CD8-positive, alpha-beta T cell (primary cell): ENCODE measurements at places on chromosomes 7 and 10.

DNA sequence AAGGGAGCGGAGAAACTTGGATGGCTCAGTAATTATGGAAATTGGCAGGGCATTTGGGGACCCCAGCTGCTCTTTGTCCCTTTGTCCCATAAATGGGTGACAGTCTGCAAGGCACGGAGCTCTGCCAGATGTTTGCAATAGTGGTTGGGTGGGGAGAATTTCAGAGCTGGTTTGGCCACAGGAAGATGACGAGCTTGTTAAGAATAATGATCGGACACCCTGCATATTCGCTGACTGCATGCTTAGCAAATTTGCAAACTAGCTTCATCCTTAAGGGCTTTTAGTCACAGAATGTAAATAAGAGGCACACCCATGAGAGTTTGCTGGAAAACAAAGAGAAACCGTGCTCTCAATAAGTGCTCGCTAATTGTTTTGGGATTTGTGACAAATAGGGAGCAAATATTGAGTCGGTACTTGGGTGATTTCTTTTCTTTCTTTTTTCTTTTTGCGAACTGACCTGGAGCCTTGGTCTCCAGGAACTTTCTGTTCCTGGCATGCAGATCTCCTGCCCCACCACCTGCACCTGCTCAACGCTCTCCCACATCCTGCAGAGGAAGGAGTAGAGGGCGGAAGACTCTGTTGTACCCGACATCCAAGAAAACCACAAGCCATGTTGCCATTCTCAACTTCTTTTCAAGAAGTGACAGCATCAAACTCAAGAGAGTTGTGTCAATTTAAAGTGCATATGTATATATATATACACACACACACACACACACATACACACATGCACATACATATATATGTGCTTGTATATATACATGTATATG is 238.9 kb downstream of the CAMK1D start:
- no peak for DNase-seq

- no peak for DNase-seq
These were observed 162.8 kb downstream of the USP6NL start for GRCh38 chr10:11448545-11449244.

GRCh38 chr10:74081192-74081803 is 69.3 kb downstream of the AP3M1 start:
- peak; percentile 67 for DNase-seq

DNA sequence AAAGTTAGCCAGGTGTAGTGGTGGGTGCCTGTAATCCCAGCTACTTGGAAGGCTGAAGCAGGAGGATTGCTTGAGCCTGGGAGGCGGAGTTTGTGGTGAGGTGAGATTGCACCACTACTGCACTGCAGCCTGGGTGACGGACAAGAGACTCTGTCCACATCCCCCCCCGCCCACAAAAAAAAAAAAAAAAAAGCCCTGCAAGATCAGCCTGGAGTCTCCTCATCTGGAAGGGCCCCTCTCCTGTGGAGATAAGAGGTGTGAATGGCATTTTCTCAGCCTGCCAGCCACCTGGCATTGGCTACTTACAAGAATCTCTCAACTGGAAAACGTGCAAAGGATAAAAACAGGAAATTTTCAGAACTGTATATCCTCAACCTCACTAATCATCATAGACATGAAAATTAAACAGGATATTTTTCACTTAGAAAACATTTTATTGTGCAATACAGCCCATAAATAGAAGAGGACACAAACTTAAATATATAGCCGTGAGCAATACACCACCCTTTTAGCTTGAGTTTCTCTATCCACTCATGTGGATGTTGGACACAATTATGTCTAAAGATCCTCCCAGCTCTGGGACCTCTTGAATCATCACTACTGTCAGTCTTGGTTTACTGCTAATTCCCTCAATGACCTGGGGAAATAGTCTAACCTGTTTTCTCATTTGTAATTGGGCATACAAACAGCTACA is 11.3 kb upstream of the TSPAN15 start:
- DNase-seq, result no peak

DNA sequence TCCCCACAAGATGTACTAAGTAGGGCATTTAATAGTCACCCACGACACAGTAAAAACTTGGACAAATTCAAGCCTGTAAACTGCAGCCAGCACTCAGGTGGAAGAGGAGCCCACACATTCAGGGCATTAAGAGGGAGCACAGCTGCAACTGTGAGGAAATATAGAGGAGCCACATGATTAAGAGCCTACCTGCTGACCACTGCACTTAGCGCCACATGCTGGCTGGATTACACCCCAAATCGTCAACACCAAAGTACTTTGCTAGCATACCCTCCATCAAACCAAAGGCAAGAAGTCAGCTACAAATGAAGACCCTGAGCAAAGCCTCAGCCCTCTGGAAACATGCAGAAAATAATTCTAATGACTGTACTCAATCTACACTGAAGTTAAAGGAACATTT is 322.3 kb upstream of the PLXDC2 start:
- no peak for DNase-seq

DNA sequence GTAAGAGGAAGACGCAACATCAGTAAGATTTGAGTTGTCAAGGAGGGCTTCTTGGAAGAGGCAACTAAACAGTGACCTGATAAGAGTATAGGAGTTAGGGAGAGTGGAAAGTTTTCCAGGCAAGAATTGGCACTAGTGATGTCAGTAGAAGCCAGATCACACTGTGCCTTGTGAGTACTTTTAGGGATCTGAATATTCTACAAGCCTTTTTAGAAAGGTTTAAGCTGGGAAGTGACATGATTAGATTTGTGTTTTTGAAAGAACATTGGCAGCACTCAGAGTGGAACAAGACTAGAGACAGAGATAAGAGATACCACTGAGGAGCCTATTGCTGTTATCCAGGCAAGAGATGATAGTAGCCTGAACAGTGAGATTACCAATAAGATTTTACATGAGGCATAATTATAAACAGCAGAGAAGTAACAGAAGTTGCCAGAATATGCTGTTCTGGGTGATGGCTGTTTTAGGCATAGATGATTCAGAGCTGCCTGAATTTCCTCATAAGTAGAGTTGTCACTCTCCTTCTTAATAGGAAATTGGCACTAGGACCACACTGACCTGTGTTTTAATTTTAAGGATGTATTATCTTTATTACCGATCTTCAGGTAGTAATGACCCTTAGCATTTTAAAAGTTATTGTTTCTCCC is 45.6 kb downstream of the NHLRC2 start:
- DNase-seq, result no peak

- no peak for DNase-seq
These were observed 1.8 kb downstream of the PFKFB3 start for GRCh38 chr10:6204341-6205191.

DNA sequence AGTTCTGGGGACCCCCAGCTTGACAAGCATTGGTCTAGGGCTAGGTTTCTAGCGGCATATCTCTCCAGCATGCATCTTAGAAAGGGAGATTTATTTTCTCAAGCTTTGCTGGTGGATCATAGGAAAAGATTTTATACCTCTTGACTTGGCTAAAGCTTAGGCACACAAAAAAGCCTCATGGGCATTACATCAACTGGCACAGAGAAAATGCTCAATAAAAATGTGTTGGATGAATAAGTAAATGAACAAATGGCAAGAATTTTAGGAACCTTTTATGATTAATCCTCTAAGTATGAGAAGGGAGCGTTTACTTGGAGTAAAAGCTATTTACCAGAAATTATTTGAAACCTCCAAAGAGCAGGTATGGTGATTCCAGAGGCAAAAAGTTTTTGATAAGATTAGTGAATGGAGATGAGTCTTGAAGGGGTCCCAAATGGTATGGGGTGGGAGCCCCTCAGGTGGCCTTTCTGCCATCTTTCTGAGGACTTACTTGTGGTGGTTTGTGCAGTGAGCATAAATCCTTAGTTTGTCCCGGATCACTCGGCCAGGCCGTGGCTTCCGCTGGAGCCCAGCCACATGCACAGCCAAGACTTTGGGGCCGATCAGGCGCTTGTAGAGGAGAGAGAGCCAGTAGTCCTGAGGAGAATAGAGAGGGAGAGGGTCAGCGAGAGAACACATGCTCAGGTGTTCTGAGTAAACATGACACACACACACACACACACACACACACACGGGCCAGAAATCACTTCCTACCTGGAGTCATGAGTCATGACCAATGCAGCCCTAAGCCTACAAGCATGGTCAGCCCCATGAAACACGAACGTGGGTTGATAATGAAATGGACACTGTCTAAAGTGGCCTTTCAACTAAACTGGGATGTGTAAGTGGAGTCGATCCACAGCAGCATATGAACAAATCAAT is 43.1 kb upstream of the HPS1 start:
- DNase-seq, result no peak

- DNase-seq, result no peak
These were observed 490.5 kb downstream of the PTPRN2 start for GRCh38 chr7:158097106-158097452.

DNA sequence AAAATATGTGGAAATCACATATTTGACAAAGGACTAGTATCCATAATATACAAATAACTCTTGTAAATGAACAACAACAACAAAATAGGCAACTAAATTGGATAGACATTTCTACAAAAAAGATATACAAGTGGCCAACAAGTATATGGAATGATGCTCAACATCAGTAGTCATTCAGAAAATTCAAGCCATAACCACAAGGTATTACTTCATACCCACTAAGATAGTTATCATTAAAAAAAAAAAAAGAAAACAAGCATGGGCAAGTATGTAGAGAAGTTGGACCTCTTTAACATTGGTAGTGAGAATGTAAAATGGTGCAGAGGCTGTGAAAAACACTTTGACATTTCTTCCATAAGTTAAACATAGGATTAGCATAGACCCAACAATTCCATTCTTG is 80.8 kb downstream of the CYP26A1 start:
- DNase-seq, result no peak

DNA sequence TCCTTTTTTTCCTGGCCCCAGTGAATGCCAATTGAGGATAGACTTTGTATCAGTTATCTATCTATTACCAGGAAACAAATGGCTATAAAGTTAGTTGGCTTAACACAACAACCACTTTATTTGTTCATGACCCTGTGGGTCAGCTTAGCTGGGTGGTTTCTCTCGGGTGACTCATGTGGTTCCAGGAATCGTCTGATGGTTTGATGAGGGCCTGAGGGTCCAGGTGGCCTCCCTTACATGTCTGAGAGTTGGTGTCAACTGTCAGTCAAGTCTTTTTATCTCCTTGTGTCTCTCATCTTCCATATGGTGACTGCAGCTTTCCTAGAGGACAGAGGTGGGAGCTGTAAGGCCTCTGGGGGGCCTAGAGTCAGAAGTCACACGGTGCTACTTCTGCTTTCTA is 15.3 kb upstream of the MAPK8 start:
- no peak for DNase-seq

DNA sequence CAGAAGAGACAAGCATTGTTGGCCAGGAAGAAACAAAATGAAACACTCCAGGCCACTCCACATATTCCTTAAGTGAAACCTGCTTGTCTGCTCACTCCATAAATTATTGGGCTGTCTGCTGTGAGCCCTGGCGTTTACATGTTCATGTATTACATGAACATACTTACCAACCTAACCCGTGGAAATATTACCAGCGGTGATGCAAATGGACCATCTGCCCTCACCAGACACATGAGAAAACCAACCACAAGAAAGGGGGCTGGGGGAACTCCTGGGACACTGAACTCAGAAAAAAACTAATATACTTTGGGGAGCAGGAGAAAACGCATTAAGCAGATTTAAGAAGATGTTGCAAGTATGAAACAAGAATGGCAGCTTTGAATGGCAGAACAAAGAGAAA is 731.2 kb upstream of the IGFBP3 start:
- no peak for DNase-seq
